ENCODE measurements at places on chromosomes 4 and X.

DNA sequence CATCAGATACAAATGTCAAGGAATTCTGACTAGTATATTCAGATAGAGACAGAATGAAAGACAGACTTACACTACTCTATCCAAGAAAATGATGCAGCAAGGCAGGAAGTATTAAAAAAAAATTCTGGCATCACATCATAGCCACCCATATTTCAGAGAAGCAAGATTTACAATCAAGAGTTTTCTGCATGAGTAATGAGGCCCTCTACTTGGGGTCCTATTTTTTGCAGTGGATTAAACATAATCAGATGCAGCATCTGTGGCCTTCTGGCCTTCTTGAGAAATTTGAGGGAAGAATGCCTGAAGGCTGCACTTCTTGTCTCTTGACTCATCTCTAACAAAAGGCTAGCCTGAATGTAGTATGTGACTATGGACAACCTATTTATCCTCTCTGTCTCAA, 48.2 kb upstream of the SLIT2 start:
- peak; percentile 83 for DNase-seq

GRCh38 chr4:114081783-114082182, 102.3 kb upstream of the ARSJ start:
- no peak for DNase-seq

- peak; percentile 38 for DNase-seq
Observed at GRCh38 chrX:53223955-53224859, 800 bp downstream of the KDM5C start.

GRCh38 chr4:148786699-148787098, 344.5 kb upstream of the NR3C2 start:
- no peak for DNase-seq

DNA sequence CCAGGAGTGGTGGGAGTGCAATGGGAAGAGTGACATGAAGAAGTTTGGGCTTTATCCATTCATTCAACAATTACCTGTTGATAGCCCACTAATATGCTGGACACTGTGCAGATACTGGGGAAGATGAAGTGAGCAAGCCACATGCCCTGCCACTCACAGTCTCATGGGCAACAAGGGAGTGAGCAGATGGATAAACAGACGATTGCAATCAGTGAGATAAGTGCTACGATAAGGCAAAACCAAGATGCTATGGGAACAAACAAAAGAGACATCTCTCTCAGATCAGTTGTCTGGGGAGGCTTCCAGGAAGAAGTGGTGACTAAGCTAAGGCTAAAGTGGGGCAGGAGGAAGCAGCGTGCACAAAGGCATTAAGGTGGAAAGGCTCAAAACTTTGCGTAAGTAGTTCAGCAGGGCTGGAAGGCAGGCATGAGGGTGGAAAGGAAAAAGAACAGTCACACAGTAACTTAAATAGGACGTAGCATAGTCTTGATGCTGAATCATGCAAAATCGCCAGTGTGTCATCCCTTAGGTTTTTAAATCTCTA, 31.7 kb downstream of the GAB3 start:
- DNase-seq = peak; percentile 78

- no peak for DNase-seq
Observed at GRCh38 chr4:163762741-163763140, 268.3 kb downstream of the TMA16 start.

DNA sequence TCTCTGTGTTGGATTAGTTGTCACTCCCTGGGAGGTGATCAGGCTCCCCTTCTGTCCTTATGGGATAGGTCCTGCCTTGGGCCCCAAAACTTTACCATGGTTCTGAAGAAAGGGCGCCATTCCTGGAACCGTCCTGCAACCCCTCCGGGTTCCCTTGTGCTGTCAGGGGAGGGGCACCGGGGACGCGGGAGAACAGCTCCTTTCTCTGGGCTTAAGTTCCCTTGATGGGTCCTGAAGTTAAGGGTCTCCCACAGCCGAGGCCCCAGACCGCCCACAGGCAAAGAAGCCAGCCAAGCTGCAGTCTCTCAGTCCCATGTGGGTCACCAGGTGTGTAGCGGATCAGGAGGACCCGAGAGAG, 44.8 kb downstream of the UGT2A3 start:
- no peak for DNase-seq

DNA sequence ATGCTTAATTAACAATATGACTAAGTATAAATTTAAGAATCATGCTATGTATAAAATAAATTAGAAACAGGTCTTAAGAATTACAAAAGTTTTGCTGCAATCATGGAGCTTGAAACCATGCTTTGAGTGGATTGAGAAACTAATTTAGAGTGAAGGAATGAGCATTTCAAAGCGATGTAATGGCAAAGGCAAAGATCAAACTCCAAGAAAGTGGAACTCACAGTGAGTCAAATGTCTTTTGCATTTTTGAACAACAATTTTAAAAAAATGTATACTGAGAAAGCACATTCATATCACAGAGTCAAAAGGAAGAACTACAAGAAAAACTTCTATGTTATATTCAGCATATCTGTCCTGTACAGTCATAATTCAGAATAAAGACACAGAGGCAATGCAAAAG, 6.6 kb downstream of the GPRIN3 start:
- no peak for DNase-seq
